Heart right ventricle (tissue), 16 donors: ENCODE measurements at places on chromosomes 2 and 18. TPM values are rescaled to one million over a fixed set of nuclear protein-coding genes. Genes with fewer than 3 reads are reported as not detected.

Gene LYPD6
- 0.06 TPM for polyA plus RNA-seq

Gene MAB21L4
- polyA plus RNA-seq: 0.06 TPM

- no peak for DNase-seq
Measured at GRCh38 chr2:140338795-140339194, 1558.6 kb upstream of the NXPH2 start.

GRCh38 chr2:16197504-16198147 is 257.3 kb downstream of the MYCN start:
- DNase-seq: no peak

GRCh38 chr2:234690569-234691213 is 193.8 kb upstream of the ARL4C start:
- no peak for DNase-seq

GRCh38 chr2:172389685-172390339 is 37.6 kb upstream of the ITGA6 start:
- DNase-seq: no peak

GRCh38 chr18:12015416-12016062 is 34.2 kb downstream of the IMPA2 start:
- DNase-seq: peak; percentile 73

Gene UGT1A10
- polyA plus RNA-seq: not detected

Gene NR4A2
- 6.3 TPM for polyA plus RNA-seq

Gene ST8SIA5
- 2.6 TPM for polyA plus RNA-seq

Gene C2orf78
- not detected for polyA plus RNA-seq

- DNase-seq: no peak
Measured at GRCh38 chr2:133498662-133499585, 69.3 kb downstream of the NCKAP5 start.

GRCh38 chr2:111134055-111134454 is 13.3 kb downstream of the BCL2L11 start:
- no peak for DNase-seq

Gene ZDBF2
- 2.3 TPM for polyA plus RNA-seq

GRCh38 chr2:160299540-160299939 is 99.5 kb upstream of the ITGB6 start:
- DNase-seq: no peak

DNA sequence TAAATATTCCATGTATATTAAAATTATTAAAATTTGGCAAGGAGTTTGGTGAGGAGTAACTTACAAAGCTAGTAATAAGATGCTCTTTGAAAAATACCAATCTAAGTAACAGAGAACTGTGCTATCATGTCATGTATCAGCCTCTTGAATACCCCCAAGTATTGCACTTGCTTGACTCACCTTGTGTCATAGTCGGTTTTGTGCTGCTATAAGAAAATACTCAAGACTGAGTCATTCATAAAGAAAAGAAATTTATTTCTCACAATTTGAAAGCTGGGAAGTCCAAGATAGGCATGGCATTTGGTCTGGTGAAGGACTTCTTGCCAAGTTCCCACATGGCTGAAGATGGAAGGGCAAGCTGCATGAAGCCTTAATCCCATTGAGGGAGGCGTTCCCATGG is 179.2 kb downstream of the MEMO1 start:
- DNase-seq: no peak

DNA sequence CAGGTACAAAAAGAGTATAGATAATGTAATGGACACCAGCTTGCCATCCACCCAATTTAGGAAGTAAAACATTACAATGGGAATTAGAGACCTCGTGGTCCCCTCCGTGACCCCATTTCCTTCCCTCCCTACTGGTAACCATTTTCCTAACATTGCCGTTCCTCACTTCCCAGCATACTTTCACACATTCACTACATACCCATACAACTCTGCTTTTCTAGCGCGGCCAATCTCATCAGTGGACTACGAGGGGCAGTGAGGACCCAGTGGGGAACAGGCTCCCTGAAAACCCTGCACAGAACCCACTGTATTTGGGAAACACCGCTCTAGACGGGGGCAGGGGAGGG is 1.1 kb downstream of the ENOSF1 start:
- DNase-seq: no peak

- DNase-seq: no peak
Measured at GRCh38 chr2:102109016-102109415, 33.5 kb upstream of the IL1R1 start.

- DNase-seq: no peak
Measured at GRCh38 chr2:234680688-234681619, 184.1 kb upstream of the ARL4C start.

Gene LRP1B
- not detected for polyA plus RNA-seq

DNA sequence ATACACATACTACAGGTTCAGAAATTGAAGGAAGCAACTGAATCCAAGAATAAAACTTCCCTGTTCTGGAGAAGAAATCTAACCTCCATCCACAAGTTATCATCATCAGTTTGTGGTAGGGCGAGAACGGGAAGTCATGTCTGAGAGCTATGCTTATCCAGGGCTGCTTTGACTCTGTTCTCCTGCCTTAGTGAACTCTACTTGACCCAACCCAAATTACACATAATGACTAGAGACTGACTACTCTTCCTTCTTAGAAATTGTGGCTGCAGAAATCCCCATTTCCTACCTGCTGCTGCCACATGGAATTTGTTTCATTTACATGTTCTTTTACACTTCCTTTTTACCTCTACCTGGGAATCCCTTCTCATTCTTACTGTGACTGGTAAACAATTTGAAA is 1102.6 kb upstream of the PIK3C3 start:
- no peak for DNase-seq

GRCh38 chr2:35787302-35788031 is 568.1 kb upstream of the CRIM1 start:
- DNase-seq: no peak

Gene NGEF
- polyA plus RNA-seq: 0.42 TPM

Gene FAM228A
- 0.29 TPM for polyA plus RNA-seq

DNA sequence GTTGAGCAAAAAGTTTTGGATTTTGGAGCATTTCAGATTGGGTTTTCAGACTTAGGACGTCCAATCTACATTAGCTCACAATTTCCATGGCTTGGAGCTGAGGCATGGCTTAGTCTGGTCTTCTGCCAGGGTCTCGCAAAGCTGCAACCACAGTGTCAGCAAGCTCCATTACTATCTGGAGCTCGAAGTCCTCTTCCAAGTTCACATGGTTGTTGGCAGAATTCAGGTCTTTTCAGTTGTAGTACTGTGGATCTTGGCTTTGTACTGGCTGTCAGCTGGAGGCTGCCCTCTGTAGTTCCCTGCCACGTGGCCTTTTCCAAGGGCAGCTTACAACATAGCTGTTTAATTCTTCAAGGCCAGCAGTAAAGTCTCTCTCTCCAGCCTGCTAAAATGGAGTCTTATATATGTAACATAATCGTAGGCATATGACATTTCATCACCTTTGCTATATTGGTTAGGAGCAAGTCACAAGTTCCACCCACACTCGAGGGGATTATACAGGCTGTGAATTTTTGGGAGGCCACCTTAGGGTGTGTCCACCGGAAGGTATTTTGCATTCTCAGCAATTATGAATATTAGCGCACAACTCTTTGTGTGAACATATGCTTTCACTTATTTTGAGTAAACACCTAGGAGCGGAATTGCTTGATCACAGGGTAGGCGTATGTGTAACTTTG is 41.5 kb upstream of the EPC2 start:
- DNase-seq: no peak

DNA sequence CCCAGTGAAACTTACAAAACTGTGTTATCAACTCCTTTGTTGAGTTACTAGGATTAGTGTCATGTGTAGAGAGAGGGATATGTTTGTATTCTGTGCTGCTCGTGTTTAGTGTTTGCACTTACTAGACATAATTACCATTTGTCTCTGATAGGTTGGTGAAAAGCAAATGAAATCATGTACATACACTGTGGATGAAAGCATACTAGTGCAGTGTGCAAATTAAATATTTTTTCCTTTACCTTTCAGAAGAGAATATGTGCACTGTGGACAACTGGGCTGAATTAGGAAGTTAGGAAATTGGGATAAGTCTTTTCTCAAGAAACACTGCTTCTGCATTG is 1.2 kb downstream of the KIAA1328 start:
- no peak for DNase-seq

DNA sequence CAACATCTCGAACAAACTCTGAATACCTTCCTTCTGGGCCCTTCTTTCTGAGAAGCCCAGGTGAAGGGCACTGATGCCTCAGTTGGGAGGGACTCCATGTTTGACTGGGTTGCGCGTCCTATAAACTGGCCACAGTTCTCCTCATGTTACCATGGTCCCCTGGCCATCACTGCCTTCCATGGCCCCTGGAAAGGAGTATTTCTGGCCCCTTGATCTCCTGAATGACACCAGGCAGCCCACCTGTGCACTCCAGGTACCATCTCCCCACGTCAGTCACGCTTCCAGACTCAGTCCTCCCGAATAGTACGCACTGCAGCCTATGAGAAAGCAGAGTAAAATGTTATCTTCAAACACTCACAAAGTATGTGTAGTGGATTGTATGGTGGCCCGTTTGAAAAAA is 73.9 kb downstream of the ACKR3 start:
- no peak for DNase-seq

DNA sequence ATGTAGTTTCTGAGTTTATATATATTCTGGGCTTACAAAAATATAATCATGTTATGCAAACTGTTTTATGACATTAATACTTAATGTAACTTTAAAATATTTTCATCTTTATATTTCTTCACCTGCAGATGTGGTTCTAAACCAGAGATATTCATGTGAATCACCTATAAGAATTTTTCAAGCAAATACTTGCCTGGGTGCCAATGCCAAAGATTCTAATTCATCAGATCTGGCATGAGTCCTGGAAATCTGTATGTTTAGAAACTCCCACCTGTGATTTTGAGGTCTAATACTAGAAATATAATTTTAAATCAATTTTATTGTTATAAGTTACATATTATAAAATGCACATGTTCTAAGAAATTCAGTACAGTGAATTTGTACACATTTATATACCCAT is 19.9 kb upstream of the DNAH6 start:
- no peak for DNase-seq

- DNase-seq: no peak
Measured at GRCh38 chr2:40466935-40467572, 15.2 kb upstream of the SLC8A1 start.

Gene FTCDNL1
- 0.59 TPM for polyA plus RNA-seq

DNA sequence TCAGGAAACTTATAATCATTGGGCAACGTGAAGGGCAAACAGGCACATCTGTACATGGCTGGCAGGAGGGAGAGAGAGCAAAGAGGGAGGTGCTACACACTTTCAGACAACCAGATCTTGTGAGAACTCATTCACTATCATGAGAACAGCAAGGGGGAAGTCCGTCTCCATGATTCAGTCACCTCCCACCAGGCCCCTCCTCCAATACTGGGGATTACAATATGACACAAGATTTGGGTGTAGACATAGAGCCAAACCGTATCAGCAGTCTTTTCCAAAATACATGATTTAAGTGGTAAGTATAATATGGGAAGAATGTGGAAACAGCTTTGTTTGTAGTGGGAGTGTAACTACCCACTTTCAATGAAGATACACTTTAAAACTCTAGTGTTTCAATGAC is 65.0 kb downstream of the EPB41L5 start:
- DNase-seq: no peak

DNA sequence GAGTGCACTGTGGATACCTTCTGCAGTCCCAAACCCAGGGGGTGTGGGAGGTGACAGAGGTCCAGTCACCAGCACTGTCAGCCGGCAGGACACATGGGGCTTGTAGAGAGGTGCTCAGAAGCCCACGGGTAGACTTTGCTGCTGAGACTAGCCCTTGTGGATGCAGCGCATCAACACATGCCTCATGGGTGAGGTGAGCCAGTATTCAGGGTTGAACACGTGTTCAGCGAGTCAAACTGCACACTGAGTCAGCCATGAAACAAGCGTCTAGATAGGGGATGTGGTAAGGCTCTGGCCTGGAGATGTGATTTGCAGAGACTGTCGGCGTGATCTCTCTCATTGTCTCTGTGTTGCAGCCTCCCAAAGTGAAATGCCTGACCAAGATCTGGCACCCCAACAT is 35.8 kb upstream of the SCLY start:
- no peak for DNase-seq

GRCh38 chr2:139055202-139055601 is 275.0 kb upstream of the NXPH2 start:
- no peak for DNase-seq

Gene FAP
- 0.77 TPM for polyA plus RNA-seq

- DNase-seq: no peak
Measured at GRCh38 chr2:8575038-8575833, 106.6 kb upstream of the ID2 start.

GRCh38 chr18:74528478-74528877 is 5.8 kb upstream of the CNDP1 start:
- no peak for DNase-seq

Gene SLC35G4
- polyA plus RNA-seq: not detected

Gene SLC25A12
- polyA plus RNA-seq: 37.6 TPM

GRCh38 chr2:134029418-134029817 is 224.5 kb upstream of the MGAT5 start:
- DNase-seq: no peak

GRCh38 chr18:32139835-32140283 is 48.2 kb downstream of the RNF138 start:
- DNase-seq: no peak

Gene ELOA2
- not detected for polyA plus RNA-seq

DNA sequence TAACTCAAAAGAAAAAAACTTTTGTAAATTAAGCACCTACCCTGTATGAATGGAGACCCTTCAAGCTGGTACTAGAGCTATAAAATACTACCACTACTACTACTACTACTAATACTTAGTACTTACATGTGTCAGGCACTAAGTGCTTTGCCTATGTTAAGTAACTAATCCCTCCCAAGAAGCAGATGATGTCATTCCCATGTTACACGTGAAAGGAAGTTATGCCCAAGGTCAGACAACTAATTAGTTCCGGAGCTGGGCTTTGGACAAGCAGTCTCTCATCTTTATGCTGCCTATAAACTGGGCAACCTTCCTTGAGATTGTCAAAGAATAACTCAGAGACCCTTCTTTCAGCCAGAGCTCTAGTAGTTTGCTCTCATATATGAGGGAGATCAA is 13.9 kb upstream of the ATP6V1B1 start:
- DNase-seq: no peak

- no peak for DNase-seq
Measured at GRCh38 chr2:224796695-224797305, 80.6 kb upstream of the CCDC195 start.

DNA sequence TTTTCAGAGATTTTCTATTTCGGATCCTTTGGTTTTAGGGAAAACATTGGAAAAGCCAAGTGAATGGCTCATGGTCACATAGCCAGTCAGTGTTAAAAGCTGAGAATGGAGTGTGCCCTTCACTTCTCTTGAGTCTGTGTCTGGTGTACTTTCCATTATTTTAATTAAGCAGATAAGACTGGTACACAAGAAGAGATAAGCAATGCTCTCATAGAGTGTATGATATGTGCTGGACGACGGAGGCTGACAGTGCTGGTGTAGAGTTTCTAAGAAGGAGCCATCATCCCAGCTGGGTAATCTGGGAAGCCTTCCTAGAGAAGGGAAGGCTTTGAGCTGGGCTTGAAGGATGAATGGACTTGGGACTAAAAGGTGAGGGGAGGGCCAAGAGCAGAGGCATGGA is 93.3 kb downstream of the SPTBN1 start:
- no peak for DNase-seq

DNA sequence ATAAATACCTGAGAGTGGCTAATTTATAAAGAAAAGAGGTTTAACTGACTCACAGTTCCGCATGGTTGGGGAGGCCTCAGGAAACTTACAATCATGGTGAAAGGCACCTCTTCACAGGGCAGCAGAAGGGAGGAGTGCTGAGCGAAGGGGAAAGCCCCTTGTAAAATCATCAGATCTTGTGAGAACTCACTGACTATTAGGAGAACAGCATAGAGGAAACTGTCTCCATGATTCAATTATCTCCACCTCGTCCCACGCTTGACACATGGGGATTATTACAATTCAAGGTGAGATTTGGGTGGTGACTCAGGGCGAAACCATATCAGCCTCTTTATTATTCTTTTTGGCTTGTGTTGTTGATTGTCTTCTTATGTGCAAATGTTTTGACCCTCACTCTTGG is 76.2 kb downstream of the WDR7 start:
- DNase-seq: no peak
